ENCODE measurements at places on chromosomes 2 and 18. TPM values are rescaled to one million over a fixed set of nuclear protein-coding genes. Genes with fewer than 3 reads are reported as not detected.

DYNAP gene
- total RNA-seq: not detected

TMEM163 gene
- 0.42 TPM for total RNA-seq

DOK6 gene
- 2.3 TPM for total RNA-seq

TIGD1 gene
- 12.2 TPM for total RNA-seq

KCNIP3 gene
- 2.7 TPM for total RNA-seq

NT5DC4 gene
- not detected for total RNA-seq

CABYR gene
- total RNA-seq: 4.1 TPM

WIPF1 gene
- total RNA-seq: 15.6 TPM

NPHP1 gene
- total RNA-seq: 5.7 TPM

TRABD2A gene
- 4.0 TPM for total RNA-seq

KHK gene
- total RNA-seq: 6.0 TPM

VWA3B gene
- not detected for total RNA-seq

All from A375 (cell line).